ENCODE measurements at places on chromosomes 4 and X.
A peak's percentile ranks its signal among the peaks of the same experiment; 100 is the strongest.

DNA sequence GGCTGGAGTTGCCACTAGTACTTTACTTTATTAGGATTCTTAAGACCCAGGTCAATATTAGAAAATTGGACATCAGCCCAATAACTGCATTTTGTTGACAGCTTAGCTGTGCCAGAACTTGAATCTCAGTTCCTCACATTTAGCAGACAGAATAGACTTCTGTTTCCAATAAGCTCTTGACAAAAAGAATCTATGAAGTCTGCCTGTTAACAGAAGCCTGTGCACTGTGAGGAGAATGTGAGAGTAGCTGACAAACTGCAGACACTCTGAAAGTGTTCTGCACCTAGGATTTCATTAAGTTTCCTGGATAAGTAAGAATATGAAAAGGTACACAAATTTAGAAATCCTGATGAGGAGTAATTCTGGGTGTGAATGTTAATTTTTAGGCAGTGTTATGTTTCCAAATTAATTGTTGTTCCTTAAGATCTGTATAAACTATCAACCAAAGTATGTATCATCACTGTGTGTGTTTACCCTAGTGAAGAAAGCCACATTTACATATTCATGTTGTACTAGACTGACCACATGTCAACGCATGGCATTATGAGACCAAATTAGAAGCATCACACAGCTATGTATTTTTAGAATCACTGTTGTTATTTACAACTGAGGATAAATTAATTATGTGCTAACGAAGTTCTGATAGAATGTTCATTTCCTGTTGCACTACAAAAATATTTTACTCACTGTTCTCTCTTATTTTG, 756.4 kb upstream of the IGFBP7 start:
- DNase-seq, result no peak

DNA sequence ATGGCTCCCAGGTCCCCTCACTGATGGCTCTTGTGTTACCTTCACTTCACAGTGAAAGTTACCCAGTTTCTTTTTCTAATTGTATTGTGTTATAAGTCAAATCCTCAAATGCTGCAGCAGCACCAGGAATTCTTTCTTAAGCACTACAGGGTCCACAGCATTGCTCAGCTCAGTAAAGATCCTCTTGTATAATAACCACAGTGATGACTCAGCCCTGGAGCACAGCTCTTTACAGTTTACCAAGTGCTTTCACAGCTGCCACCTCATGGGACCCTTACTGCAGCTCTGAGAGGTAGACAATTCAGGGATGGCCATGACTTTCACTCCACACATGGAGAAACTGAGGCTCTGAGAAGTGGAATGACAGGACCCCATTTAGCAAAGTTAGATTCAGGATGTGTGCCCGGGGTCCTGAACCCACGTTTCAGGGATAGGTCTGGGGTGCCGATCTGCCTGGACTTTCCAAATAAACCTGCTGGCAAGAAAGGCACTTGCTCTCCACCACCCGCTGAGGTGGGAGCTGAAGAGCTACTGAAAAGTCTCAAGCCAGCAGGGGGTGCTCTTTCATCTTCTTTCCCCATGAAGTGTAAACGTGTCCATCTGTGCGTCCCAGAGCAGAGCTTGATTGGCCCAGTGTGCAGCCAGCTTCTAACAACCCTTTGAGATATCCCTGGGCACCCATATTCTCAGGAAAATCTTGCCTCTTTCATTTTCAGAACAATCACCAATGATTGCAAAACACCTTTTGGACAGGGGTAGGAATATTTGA, 35.7 kb upstream of the GABRQ start:
- no peak for DNase-seq

DNA sequence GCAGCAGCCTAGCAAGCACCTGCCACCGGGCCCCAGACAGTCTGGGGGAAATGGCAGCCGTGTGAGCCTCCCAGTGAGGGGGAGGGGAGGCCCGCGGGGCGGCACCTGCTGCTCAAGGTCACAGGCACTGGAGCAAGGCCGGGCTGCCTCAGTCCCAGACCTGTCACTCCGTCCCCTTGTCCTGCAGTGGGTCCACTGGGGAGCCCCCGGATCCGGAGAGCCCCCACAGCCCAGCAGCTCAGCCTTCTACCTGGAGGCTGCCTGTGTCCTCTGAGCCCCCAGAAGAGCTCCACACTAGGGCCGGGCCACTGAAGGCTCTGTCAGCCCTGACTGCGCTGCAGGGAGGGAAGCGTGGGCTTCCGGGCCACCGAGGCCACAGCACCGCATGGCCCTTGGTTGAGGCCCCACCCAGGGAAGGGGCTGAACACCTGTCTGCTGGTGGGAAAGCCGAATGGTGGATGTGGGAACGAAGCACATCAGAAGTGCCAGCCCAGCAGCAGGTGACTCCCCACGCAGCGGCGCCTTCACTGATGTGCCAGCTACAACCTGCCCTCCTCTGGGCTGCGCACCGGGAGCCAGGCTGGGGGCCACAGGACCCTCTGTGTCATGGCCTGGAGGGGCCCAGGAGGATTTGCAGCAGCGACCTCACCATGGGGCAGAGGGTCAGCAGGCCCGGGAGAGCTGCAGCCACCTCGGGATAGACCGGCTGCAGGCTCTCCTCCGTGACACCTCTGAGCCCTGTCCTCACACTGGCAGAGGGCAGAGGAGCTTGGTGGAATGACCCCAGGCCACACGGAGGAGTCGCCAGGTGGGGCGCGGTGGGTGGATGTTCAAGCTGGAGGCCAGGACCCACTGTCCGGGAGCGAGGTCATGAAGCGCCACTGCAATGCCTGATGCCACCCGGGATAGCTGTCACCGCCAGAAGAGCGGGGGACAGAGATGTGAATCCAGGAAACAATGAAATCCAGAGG, 35.0 kb upstream of the MXD4 start:
- no peak for DNase-seq

DNA sequence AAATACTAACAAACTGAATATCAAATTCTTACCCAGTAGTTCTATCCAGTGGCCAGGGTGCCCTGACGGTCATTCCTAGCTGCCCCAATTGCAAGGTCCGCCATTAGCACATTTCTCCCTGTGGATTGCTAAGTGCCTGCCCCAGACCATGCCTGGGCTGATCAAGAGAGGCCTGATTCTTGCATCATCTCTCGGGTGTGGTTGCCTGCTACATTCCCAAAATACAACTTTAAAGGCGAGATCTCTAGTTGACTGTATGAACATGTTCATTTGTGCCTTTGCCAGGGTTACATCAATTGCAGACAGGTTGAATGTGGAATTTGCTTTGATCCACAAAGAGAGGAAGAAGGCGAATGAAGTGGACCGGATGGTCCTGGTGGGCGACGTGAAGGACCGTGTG, 28.0 kb downstream of the PRPS2 start:
- DNase-seq, result no peak

- no peak for DNase-seq
Measured at GRCh38 chr4:177611974-177612664, 169.9 kb upstream of the AGA start.

DNA sequence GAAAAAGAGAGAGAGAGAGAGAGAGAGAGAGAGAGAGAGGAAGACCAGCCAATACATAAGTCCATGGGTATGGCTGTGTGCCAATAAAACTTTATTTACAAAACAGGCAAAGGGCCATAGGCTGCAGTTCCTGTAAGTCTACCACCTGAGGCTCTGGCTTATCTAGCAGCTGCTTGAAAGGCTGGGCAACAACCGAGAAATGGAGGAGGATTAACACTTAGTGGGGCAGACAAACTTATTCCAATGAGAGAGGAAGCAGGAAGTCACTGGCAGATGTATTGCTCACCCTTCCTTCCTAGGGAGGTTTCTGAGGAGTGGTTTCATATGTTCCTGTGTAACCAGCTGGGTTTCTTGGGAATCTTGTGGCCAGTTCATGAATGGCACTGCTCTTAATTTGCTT, 4.7 kb upstream of the GPR143 start:
- DNase-seq, result no peak

- no peak for DNase-seq
Measured at GRCh38 chr4:63505714-63506460, 903.4 kb downstream of the TECRL start.

DNA sequence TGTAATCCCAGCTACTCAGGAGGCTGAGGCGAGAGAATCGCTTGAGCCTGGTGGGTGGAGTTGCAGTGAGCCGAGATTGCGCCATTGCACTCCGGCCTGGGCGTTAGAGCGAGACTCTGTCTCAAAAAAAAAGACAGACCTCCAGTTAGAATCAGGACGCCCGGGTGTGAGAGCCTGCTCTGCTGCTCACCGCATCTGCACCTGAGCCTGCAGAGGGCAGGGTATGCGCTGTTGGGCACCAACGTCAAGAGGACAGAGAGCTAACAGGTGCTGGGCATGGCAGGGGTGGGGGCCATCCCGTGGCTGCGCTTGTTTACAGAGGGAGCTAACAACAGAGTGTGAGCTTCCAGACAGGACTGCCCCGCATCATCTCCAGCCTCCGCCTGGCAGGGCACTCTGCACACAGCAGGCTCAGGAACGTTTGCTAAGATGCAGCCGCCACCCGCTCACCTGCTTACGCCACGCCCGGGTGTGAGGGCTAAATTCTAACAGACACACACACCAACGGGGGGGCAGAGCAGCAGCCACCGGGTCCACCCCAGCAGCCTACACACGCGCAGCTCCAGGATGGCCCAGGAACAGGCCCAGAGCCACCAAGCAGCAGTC, 50.0 kb upstream of the CPLX1 start:
- DNase-seq, result no peak

DNA sequence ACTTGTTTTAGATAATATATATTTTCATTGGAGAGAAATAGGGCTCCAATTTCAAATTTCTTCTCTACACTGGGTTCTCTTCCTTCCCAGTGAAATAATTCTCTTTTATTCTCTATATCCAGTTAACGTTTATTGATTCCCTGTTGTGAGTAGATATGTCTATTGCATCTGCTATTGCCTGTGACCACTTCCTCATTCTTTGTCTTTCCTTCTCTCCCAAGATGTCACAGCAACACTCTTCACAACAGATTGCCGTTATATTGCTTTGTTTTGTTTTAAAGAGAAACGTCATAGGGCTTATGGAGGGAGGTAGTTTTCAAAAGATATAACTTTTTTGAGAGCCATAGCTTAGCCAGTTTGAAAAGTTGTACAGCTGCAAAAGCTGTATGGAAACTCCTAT, 343.8 kb downstream of the ARHGAP24 start:
- DNase-seq, result no peak

- no peak for DNase-seq
Measured at GRCh38 chrX:120269373-120270035, 18.9 kb downstream of the ZBTB33 start.

DNA sequence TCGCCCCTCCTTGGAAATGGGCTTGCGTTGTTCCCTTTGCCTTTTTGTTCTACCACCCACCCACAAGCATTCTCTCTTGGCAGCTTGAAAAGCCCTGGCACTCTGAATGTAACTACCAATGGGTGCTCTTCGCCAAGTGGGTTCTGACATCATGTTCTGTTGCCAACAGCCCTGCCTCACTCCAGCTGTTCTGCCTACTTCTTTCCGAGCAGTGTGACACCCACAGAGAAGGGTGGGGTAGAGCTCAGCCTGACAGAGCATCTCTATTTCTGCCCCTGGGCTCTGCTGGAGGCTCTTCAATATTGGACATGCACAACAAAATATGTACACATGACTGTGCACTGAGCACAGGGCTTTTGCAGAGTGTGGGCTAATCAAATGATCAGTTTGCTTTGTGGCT, 15.6 kb upstream of the EXOSC9 start:
- DNase-seq, result no peak

DNA sequence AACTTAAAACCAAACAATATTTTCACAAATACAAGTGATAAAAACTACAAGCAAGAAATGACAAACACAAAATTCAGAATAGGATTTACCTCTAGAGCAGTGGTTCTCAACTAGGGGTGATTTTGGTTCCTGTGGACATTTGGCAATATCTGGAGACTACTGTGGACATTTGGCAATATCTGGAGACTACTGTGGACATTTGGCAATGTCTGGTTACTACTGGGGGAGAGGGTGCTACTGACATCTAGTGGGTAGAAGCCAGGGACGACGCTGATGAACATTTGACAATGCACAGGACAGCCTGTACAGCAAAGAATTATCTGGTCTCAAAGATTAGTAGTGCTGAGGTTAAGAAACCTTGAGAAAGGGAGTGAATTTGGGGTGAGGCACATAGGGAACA, 169.8 kb downstream of the CLCN4 start:
- DNase-seq, result peak; percentile 18

DNA sequence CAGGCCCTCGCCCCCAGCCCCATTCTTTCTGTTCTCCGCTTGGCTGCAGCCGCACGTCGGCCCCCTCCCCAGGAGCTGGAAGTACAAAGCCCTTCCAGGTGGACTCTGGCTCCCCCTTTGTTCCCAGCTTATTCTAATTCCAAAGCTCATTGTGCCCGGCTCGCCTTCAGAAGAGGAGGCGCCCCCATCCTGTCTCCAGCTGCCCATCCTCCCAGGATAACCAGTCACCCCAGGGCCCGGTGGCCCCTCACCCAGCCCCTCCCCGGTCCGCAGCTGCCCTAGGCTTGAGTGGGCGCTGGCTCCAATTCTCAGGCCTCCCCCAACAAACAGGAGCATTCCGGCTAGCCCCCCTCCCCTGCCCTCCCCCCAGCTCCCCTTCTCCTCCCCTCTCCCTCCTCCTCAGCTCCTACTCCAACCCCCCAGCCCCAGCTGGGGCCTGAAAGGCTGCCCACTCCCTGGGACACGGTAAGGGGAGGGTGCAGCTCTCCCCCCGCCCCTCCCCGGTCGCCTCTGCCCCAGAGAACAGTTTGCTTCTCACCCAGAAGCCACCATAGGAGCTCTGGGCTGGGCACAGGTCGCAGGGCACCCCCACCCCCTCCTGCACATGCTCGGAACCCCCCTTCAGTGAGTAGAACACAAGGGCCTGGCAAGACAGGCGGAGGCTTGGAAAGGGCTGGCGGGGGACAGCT, 3.1 kb upstream of the SLC6A8 start:
- no peak for DNase-seq

- DNase-seq, result no peak
Measured at GRCh38 chr4:4810092-4810774, 49.2 kb upstream of the MSX1 start.

DNA sequence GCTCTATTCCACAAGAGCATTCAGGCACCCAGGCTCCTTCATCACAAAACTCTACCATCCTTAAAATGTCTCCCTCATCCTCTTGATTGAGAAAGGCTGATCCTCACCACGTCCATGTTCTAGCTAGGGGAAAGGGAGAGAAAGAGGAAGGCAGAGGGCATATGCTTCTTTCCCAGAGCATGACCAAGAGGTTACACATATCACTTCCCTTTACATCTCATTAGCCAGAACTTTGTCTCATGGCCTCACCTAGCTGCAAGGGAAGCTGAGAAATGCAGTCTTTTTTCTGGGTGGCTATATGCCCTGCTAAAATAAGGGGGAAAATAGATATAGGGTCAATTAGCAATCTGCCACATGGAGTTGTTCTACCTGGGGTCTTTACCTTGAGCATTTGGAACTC, 42.7 kb downstream of the LONRF3 start:
- DNase-seq, result no peak

DNA sequence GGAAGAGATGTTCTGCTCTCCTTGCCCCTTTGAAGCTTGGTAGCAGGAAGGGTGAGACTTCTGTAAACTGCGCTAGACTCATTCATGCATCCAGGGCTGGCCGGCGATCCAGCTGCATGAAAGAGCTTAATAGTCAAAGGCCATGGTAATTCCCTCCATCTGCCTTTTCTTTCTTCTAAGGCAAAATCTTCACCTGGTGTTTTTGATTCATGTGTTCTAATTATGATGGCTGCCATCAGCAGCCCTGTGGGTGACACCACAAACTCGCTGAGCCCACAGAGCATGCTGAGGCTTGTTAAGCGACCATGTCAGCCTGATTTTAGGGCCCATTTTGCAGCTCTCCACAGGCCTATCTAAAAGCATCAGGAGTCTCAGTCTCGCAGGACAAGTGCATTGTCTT, 450.1 kb upstream of the TENM3 start:
- DNase-seq, result no peak

All from RCC 7860 (cell line).